D341Med (cell line): ENCODE measurements at places on chromosomes 7 and 10.

DNA sequence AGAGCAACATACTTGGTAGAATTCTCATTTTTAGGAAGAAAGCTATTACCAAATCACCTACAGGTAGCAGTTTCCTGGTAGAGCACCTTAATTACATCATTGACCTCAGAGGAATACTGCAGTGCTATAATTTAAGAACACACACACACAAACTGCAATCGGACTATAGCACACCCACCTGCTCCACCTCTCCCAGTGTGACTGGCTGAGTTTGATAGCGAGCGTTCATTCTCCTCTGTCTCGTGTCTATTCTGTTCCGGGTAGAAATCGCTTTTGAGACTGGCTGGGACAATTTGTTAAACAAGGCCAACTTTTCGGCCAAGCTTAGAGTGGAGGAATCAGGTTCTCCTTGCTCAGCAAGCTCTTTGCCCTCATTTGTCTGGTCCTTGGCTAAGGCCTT, 110.5 kb downstream of the SVIL start:
- DNase-seq = no peak

- no peak for DNase-seq
Observed at GRCh38 chr10:61608255-61609033, 54.3 kb upstream of the CABCOCO1 start.

GRCh38 chr7:40468891-40469864, 334.4 kb downstream of the SUGCT start:
- no peak for DNase-seq

DNA sequence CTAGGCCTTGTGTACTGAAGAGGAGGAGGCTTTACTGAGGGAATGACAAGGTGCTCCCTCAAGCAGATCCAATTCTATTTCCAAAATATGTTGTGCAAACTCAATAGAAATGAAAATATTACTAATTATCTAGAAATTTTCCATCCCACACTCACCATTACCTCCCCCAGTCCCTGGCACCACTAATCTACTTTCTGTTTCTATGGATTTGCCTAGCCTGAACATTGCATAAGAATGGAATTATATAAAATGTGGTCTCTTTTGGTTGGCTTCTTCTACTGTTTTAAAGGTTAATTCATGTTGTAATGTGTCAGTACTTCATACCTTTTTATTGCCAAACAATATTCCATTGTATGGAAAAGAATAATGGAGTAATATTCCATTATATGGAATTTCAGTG, 18.7 kb upstream of the NUB1 start:
- DNase-seq = no peak

DNA sequence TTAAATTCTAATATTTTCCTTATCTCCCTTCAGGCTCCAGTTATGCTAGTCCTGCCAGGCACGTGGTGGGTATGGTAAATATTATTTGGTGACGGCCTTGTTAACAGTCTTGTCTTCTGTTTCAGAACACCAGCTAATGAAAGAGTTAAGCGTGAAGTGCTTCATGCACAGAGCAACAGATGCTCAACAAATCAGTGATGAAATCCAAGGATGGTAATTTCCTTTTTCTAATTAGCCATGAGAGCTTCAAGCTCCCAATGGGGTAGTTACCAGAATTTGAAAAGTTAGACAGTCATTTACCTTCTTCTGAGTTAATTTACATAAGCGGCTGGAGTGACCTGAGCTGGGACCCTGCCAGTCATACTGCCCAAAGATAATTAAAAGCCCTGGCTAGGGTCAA, 1.9 kb upstream of the OTUD1 start:
- DNase-seq = no peak

DNA sequence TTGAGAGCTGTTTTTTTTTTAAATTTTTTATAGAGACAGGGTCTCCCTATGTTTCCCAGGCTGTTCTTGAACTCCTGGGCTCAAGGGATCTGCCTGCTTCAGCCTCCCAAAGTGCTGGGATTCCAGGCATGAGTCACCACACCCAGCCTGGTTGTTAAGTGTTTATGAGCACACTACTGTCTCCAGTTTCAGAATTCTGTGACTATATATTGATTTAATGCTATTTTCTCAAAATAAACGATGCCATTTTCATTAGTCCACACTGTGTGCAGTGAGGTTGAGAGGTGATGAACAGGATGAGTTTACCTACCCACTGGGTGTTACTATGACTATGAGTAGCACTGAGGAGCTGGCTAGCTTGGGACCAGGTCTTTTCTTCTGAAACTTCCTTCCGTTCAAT, 110.9 kb upstream of the FAM180A start:
- no peak for DNase-seq

- DNase-seq = no peak
Observed at GRCh38 chr7:83866582-83866981, 217.6 kb upstream of the SEMA3E start.

GRCh38 chr10:114401195-114401791, 3.0 kb downstream of the AFAP1L2 start:
- no peak for DNase-seq
